ENCODE measurements at places on chromosomes 3 and 15. TPM values are rescaled to one million over a fixed set of nuclear protein-coding genes. Genes with fewer than 3 reads are reported as not detected.
A peak's percentile ranks its signal among the peaks of the same experiment; 100 is the strongest.

The COX17 gene
- polyA plus RNA-seq: 78.4 TPM

The ILDR1 gene
- not detected for polyA plus RNA-seq

DNA sequence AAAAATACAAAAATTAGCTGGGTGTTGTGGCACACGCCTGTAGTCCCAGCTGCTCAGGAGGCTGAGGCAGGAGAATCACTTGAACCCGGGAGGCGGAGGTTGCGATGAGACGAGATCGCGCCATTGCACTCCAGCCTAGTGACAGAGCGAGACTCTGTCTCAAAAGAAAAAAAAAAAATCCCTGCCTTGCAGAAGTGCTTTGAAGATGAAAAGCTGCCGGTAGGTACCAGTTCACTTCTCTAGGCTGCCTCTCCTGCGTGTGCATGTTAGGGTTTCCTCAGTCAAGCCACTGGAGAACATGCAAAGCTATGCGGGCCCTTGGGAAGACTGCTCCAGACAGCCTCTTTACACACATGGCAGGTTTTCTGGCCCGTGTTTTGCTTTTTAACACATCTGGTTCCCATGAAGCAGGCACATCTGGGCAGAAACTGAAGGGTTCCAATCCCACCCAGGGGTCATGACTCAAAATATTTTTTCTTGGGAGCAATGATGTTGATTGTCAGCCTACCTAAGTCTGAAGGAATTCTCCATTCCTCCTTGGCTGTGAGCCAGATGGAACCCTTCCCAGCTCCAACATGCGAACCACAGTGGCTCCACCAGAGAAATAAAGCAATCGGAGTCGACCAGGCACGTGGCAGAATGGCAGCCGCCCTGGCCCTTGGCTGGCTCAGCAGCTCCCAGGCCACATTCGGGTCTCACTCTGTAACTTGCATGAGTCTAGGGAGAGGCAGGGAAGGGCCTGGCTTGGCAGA, 29.6 kb downstream of the MGLL start:
- no peak for DNase-seq
- H3K27ac ChIP-seq: no peak overlapping the region
- no peaks in the 10 kb centered on the region for H3K27me3 ChIP-seq
- H3K4me3 ChIP-seq: no peak overlapping the region
- H3K36me3 ChIP-seq: no peaks in the 10 kb centered on the region

- no peak overlapping the region for H3K27ac ChIP-seq
- H3K4me1 ChIP-seq: no peaks in the 10 kb centered on the region
- no peaks in the 10 kb centered on the region for H3K27me3 ChIP-seq
- peaks cover 42% of the 10 kb centered on the region for H3K36me3 ChIP-seq
- H3K4me3 ChIP-seq: no peak overlapping the region
Observed at GRCh38 chr3:47496892-47497291, 16.6 kb downstream of the ELP6 start.

- H3K4me3 ChIP-seq: no peak overlapping the region
- no peaks in the 10 kb centered on the region for H3K27me3 ChIP-seq
- H3K36me3 ChIP-seq: no peaks in the 10 kb centered on the region
Observed at GRCh38 chr3:108218811-108219210, 3.4 kb downstream of the IFT57 start.

DNA sequence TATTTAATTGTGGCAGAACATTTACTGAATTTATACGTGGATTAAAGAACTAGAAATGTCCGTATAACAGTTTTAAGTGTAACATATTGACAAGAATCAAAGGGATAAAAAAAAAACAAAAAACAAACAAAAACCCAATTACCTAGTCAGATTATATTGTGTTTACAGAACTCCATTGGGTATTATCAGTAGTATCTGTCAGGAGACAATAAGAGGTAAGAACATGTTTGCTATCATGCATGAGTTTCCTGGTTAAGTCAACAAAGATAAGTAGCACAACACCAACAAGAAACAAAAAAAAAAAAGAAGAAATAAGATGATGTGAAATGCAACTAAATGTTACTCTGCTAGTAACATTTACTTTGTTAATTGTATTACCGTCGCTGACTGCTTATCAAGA, 570.6 kb downstream of the ZBBX start:
- no peak overlapping the region for H3K4me3 ChIP-seq
- no peak for DNase-seq
- H3K36me3 ChIP-seq: no peaks in the 10 kb centered on the region
- H3K27me3 ChIP-seq: no peaks in the 10 kb centered on the region

The PRR20G gene
- not detected for polyA plus RNA-seq

The HCN4 gene
- polyA plus RNA-seq: not detected

- no peaks in the 10 kb centered on the region for H3K36me3 ChIP-seq
- H3K27me3 ChIP-seq: no peaks in the 10 kb centered on the region
- H3K4me3 ChIP-seq: peak overlapping the region; percentile 17
- no peak for DNase-seq
Observed at GRCh38 chr3:117165601-117166051, 456.0 kb downstream of the TUSC7 start.

The CA12 gene
- not detected for polyA plus RNA-seq

GRCh38 chr15:65409036-65409631, 13.6 kb downstream of the IGDCC4 start:
- H3K27me3 ChIP-seq: no peaks in the 10 kb centered on the region
- no peak for DNase-seq
- H3K4me3 ChIP-seq: no peak overlapping the region
- no peak overlapping the region for H3K27ac ChIP-seq

DNA sequence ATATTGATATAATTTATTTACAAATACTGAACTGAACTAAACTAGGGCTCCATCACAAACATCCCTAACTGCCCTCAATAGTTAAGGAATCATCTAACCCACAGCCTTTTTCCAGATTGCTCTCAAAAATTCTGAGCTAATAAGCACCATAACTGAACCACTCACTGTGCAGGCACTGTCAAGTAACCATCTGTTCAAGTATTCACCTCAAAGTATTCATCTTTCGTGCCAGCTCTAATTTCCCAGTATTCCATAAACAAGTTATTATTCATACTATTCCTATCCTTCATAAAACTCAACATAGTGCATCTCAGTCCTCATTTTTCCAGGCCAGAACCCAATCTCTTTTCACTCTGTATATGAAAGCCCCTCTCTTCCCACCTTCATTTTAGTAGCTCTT, 41.1 kb downstream of the THBS1 start:
- peaks cover 52% of the 10 kb centered on the region for H3K4me1 ChIP-seq
- DNase-seq: no peak
- no peak overlapping the region for H3K27ac ChIP-seq
- H3K36me3 ChIP-seq: no peaks in the 10 kb centered on the region
- no peak overlapping the region for H3K4me3 ChIP-seq

GRCh38 chr3:29186131-29186599, 94.7 kb upstream of the RBMS3 start:
- H3K4me3 ChIP-seq: no peak overlapping the region
- no peak overlapping the region for H3K27ac ChIP-seq
- no peaks in the 10 kb centered on the region for H3K27me3 ChIP-seq
- no peaks in the 10 kb centered on the region for H3K36me3 ChIP-seq
- no peaks in the 10 kb centered on the region for H3K4me1 ChIP-seq

- H3K27me3 ChIP-seq: no peaks in the 10 kb centered on the region
- H3K27ac ChIP-seq: no peak overlapping the region
- no peak for DNase-seq
- H3K4me1 ChIP-seq: no peaks in the 10 kb centered on the region
- H3K4me3 ChIP-seq: no peak overlapping the region
Observed at GRCh38 chr15:49801796-49802195, 180.9 kb downstream of the DTWD1 start.

DNA sequence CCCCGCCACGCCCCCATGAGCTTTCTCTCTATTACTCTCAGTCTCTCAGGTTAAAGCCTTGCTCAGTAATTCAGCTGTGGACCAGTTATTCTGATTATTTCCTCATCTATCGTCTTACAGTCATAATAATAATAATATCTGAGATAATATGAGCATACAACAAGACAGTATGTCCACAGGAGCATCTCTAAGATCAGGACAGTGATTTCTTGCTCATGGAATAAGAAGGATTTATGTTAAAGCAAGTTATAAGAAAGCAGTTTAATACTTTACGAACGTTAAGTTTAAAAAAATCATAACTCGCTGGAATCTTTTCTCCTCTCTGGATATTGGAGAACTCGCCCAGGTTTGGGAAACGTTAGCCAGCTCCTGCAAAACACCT, 643 bp upstream of the LMCD1 start:
- H3K27me3 ChIP-seq: no peaks in the 10 kb centered on the region
- H3K4me1 ChIP-seq: peaks cover 21% of the 10 kb centered on the region
- peak overlapping the region; percentile 36 for H3K4me3 ChIP-seq
- H3K27ac ChIP-seq: peak overlapping the region; percentile 27
- H3K36me3 ChIP-seq: no peaks in the 10 kb centered on the region

All from CD4-positive, alpha-beta memory T cell (primary cell).